Stimulated activated CD4-positive, alpha-beta T cell treated with anti-CD3 and anti-CD28 coated beads, Interleukin-15, amount 100 ng/mL, for 24 hours (primary cell): ENCODE measurements at places on chromosomes 3 and 15.

GRCh38 chr3:194250098-194251002 lies 100.8 kb downstream of the CPN2 start:
- DNase-seq = no peak

DNA sequence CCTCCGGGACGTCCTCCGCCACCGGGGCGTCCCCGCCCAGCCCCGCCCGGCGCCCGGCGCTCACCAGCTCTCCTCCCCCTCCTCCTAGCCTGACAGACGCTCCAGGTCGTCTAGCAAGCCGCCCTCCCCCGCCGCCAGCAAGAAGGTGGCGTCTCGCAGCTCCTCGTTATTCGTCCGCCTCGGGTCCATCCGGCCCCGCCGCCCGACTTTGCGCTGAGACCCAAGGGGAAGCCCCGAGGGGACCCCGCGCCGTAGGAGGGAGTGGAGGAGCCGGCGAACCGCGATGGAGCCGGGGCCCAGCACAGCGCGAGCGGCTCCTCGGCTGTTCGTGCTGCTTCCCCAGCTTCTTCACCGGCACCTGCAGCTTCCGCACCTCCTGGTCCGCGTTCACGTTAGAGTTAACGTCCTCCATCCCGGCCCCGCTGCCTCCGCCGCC lies 26.3 kb upstream of the MTHFS start:
- peak; percentile 82 for DNase-seq

DNA sequence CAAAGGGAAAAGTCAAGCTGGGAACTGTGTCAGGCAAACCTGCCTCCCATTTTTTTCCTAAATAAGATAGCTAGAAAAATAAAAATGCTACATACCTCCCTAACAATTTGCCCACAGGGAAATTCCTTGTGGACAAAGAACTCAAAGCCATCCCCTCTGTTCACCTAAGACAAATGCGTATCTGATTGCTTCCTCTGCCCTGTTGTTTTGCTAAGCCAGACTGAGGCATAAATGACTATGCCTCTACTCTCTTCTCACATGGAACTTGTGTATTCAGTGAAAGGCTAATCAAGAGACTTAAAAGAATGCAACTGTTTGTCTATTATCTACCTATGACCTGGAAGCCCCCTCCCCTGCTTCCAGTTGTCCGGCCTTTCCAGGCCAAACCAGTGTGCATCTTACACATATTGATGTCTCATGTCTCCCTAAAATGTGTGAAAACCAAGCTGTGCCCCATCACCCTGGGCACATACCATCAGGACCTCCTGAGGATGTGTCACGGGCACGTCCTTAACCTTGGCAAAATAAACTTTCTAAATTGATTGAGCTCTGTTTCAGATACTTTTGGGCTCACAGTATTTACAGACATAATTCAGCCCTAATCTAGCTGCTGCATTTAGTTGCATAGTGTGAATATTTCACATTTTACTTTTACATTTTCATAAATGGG lies 15.8 kb downstream of the CHD2 start:
- no peak for DNase-seq

- no peak for DNase-seq
Observed at GRCh38 chr3:152436707-152437590, 168.2 kb downstream of the MBNL1 start.

GRCh38 chr15:61640756-61641155 lies 411.7 kb upstream of the RORA start:
- no peak for DNase-seq

DNA sequence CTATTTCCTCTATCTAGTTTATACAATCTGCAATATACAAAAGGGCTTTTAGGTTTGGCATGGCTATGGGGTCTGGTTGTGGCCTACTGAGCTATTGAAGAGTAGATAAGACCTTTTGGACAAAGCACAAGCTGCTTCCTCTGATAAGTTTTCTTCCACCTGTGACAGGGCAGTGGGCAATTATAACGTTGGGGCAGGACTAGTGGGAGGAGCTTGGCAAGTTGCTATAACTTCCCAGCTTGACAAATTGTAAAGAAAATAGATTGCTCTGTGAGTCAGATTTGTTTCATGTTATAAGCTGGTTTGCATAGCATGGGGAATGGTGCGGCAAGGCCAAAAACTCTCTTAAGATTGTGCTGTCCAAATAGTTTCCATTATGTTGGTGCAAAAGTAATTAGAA lies 64.9 kb downstream of the SLC7A14 start:
- DNase-seq = no peak

- no peak for DNase-seq
Observed at GRCh38 chr3:142857056-142857455, 31.8 kb downstream of the PCOLCE2 start.

DNA sequence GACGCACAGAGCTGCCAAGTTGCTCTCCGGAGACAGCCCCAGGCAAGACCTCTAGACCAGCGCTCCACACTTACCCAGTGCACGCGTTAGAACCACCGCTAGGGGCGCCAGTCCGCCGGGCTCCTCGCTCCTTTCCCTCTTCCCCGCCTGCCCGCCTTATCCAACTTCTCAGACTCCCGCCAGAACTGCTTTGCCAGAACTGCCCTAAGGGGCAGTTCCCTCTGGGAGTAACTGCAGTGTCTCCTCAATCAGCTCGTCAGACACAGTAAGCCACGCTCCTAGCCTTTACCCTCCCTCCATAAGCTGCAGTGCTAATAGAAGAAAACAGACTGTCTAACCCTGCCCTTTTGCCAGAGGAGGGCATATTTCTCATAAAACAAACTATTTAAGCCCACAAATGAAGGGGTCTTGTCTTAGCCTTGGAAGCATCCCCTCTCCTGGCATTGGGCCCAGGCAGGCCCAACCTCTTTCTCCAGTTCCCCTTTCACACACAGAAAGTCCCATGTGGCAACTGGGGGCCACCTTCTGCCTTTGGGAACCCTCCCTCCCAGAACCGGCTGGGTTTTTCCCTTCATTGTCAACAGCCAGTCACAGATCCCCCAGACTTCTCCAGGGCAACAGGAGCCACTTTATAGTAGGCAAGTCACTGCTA lies 3.7 kb downstream of the BMF start:
- peak; percentile 91 for DNase-seq
